ENCODE measurements at places on chromosomes 6 and 20.

DNA sequence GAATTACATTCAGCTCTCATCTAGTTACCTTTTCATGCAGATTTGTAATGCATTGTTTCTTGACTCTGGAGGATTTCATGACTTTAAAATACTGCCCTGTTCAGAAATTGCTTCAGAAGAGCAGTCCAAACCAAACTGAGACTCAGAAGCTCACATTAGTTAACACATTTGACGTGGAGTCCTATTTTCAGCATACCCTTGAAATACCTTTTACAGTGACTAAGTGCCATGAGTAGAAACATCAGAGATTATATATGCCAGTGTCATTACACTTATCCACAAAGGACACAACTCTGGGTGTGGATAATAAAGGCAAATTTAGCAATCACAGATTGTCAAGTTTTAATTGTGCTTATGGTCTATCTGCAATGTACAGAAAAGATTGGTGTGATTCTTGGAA is 459.6 kb downstream of the FRK start:
- no peak for DNase-seq

DNA sequence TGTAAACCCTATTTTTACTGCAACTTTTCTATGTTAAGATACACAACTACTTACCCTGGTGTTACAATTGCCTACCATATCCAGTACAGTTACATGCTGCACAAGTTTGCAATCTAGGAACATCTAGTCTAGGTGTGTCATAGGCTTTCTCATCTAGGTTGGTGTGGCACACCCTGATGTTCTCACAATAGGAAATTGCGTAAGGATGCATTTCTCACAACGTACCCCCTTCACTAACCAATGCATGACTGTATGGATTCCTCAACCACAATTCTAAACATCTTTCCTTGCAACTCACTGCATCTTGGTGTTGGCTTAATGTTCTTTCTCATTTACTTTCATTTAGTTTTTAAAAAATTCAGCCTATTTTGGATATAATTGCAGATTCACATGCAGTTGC is 31.6 kb downstream of the GJA10 start:
- DNase-seq = no peak

- no peak for DNase-seq
These were observed 46.5 kb downstream of the SMLR1 start for GRCh38 chr6:130873746-130874145.

DNA sequence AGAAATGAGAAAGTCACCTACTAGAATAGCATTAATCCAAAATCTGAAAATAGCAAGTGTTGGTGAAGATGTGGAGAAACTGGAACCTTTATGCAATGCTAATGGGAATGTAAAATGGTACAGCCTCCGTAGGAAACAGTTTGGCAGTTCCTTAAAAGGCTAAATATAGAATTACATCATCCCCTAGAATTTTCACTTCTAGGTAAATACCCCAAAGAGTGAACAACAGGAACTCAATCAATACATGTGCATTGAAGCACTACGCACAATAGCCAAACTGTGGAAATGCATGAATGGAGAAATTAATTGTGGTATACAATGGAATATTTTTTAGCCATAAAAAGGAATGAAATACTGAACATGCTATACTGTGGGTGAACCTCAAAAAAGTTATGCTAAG is 982.0 kb upstream of the FLRT3 start:
- DNase-seq = no peak

GRCh38 chr6:107458672-107459282 is 587 bp downstream of the PDSS2 start:
- DNase-seq = peak; percentile 35

- DNase-seq = no peak
These were observed 101.1 kb downstream of the HIVEP1 start for GRCh38 chr6:12113190-12113577.

- no peak for DNase-seq
These were observed 56.6 kb upstream of the CD83 start for GRCh38 chr6:14060971-14061370.

DNA sequence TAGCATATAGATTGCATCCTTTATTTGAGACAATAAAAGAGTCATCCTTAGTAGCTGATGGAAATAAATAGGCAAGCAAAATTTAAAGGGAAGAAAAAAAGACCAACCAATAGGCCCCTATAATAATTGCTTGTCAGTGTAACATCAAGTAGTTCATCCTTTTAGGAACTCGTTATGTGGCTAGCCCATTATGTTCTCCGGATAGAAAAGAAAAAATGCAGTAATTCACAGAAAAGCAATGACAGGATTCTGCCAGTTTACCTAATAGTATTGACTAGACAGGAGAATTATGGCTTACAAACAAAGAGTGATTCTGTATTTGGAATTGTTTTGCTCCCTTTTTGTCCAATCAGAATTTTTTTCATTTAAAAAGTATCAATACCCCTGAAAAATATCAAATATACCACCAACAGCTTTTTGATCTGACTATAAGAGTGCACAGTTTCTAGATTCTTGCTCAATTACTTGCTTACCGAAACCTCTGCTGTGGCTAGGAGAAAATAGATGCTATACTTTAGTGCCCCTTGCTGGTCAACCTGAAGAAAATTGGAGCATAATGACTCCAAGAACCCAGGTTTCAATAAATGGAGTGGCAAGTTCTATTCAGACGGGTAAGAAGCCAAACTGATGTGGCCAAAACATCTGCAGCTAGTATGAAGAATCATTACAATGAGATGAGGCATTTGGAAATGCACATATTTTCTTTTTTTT is 91.5 kb upstream of the SASH1 start:
- DNase-seq = peak; percentile 28

DNA sequence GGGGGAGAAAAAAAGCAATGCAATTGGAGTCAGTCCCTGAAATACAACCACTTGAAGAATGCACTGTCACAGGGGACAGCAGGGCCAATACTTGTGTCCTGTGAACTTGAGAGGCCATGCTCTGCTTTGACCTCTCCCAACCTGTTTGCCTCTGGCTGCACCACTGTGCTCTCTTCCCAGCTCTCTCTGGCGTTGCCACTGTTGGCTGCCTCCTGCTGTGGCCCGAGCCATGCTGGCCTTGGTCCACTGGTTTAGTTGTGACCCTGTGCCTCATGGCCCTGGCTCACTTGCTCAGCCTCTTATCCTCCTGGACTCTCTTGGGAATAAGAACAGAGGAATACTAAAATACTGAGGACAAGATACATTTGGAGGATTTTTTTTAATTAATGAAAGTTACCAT is 14.5 kb upstream of the FBXO30 start:
- DNase-seq = no peak

- DNase-seq = peak; percentile 77
These were observed 56.2 kb upstream of the EDN1 start for GRCh38 chr6:12233693-12234571.

DNA sequence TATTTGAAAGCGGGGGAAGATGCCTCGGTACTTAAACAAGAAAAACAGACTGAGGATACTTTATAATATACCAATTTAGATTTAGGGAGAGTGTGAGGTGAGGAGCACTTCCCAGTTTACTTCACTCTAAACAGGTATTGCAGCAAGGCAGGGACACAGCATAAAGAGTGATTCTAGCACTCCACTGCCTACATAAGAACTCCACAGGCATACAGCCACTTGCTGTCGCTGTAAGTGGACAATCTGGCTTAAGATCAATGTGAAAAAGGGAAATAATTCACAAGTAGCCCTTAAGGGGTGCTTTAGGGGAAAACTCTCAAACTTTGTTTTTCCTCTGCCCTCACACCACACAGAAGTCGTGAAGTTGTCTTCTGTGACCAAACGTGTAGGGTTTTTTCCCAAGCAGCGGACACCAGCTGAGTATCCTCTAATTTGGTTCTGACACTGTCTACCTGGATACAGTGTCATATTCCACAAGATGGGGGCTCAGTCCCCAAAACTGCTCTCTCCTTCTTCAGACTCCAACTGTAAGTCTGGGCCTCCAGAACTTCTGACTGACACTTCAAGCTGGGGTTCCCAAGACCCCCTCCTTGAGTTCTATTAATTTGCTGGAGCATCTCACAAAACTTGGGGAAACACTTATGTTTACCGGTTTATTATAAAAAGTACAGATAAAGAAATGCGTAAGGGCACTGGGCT is 9.3 kb downstream of the ADNP start:
- no peak for DNase-seq

DNA sequence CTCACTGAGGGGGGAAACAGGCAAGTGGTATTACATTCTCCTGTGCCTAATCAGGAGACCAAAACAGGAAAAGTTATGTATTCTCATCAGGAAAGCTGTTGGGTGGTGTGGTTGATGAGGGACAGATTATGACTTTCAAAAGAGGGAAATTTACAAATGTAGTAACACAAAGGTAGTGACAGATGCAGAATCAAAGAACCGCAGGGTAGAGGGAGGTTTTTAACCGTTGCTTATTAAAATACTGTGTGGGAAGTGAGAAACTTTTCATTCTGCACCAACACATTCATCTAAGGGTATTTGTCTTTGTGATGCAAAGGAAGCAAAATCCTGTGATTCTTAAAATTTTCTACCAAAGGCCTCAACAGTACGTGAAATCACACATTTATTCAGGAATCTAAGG is 288.2 kb upstream of the MAN1A1 start:
- no peak for DNase-seq

DNA sequence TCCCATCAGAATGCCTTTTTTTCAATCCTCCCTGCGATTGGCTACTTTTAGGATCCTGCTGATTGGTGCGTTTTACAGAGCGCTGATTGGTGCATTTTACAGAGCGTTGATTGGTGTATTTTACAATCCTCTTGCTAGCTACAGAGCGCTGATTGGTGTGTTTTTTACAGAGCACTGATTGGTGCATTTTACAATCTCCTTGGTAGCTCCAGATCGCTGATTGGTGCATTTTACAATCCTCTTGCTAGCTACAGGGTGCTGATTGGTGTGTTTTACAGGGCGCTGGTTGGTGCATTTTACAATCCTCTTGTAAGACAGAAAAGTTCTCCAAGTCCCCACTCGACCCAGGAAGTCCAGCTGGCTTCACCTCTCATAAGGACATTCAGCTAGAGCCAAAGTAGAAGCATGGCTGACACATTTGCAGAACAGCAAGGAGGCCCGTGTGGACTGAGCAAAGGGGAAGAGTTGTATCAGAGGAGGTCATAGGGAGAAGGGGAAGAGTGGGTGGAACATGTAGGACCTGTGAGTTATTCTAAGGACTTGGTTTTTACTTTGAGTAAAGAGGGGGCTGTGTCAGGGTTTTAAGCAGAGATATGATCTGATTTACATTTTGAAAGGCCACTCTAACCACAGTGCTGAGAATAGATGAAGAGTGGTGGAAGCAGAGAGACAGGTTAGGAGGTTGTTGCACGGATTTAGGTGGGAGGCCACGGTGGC is 2.6 kb downstream of the ALDH5A1 start:
- DNase-seq = no peak

DNA sequence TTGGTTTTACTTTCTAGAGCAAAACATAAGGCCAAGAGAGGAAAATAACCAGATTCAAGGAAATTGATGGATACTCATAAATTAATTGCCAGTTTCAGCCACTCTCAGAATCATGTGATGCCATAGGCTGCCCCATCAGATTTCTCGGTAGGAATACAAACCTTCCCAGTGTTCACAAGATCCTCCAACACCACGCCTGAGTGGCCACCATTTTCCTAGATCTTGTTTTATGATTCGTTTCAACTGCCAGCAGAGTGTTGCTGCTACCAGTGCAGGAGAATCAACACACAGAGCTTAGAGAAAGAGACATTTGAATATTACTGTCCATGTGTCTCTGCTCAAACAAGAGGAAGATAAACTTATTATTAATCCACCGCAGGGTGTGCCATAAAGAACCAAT is 434.2 kb upstream of the CDH4 start:
- DNase-seq = no peak

- DNase-seq = no peak
These were observed 57.6 kb downstream of the GMDS start for GRCh38 chr6:2187826-2188225.

DNA sequence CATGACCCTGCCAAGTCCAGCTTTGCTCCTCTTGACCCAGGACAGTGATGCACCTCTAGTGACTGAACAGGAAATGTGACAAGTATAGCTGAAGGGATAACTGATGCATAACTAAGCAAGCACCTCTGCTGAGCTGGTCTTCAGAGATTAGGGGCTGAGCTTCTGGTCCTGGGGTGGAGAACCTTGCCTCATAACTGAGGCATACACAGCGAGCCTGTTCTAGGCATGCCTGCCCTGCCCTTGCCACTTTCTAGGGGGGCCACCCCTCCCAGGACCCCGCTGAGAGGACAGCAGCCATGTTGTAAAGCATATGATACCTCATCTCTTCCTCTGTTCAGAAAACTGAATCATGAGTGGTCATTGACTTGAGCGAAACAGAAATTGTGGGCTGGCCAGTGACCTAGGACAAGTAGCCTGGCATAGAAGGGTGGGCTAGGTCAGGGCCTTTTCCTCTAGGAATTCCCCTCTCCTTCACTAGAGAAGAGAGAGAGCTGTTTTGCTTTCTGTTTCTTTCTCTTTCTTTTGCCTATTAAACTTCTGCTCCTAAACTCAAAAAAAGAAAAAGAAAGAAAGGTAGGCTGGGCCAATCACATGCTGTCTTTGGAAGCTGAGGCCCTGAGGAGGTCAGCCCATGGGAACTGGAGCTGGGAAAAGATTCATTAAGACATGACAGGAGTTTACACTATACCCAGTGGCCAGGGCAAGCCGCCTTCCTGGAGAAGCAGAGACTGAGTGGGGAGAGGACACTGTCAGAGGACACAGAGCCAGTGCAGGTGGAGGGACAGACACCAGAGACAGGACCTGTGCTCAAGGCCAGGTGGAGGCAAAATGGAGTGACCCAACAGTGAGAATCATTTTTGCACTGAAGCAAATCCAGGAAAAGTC is 23.1 kb downstream of the ALDH5A1 start:
- no peak for DNase-seq
